ENCODE measurements at places on chromosomes 1 and 21. TPM values are rescaled to one million over a fixed set of nuclear protein-coding genes. Genes with fewer than 3 reads are reported as not detected.

DNA sequence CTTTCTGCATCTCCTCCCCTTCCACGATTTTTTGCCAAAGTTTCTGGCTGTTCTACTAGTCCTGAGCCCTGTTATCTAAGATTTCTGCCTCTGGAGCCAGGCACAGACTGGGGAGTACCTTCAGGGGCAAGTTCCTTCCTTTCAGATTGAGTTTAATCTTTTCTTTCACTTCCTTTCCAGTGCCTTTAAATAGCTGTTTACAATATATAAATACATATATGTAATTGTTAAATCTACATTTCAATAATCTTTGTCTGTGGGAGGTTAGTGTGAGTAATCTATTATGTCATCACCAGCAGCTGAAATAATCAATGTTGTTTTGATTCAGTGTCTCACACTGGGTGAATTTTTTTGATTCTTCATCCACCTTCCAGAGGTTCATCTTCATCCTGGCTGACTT lies 31.8 kb downstream of the DIPK1A start:
- DNase-seq = no peak

- DNase-seq = no peak
These were observed 97.1 kb upstream of the ESRRG start for GRCh38 chr1:216820345-216820744.

- no peak for DNase-seq
These were observed 3.0 kb downstream of the SPATA46 start for GRCh38 chr1:162373541-162374260.

- DNase-seq = no peak
These were observed 40.9 kb downstream of the LRP8 start for GRCh38 chr1:53286955-53287354.

- DNase-seq = no peak
These were observed 27.0 kb upstream of the IGSF3 start for GRCh38 chr1:116694524-116694923.

DNA sequence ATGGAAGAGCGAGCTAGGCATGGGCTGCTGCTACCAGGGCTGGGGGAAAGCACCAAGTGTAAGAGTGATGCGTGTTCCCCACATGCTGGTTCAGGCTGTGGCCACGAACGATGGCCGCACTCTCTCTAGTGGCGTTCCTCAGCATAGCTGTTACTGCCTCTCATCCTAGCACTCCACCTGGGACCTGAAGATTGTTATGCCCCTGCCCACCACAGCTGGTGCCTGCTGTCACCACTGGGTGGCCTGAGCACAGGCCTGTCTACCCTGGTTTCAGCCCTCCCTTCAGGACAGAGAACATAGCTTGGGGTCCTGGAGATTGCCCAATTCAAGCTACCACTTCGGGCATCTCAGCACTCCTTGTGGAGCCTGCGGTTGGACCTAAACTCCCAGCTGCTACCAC lies 80.1 kb upstream of the PDC start:
- DNase-seq = no peak

DNA sequence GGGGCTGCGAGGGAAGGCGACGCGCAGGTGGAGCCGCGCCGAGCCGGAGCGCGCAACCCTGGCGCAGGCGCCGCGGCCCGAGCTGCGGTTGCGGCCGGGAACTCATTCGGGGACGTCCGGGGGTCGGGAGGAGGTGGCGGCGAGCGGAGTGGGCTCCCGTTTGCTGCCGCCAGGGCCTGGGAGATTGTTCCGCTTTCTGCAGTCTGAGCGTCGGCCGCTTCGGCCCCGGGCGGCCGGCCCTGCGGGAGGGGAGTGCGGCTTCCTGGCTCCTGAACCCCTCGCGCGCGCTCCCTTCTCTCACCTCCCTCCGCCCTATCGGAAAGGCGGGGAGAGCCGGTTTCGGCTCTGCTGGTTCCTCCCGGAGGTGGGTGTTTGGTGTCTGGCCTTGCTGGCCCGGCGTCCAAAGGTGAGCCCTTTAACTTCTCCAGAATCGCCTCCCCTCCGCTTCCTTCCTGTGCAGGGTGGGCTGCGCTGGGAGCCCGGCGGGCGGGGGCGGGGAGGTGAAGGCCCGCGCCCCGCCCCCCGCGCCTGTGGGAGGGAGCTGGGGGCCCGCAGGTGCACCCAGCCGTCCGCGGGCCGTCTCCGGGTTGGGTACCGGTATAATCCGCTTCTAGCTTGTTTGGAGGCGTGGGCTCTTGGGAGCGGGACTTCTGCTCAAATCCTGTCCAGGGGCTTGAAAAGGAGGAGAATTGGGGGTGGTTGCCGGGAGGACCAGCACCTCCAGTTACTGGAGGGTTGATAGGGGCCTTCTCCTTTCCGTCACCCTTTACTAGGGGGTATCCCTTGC lies 683 bp downstream of the LRRC8D start:
- DNase-seq = no peak

DNA sequence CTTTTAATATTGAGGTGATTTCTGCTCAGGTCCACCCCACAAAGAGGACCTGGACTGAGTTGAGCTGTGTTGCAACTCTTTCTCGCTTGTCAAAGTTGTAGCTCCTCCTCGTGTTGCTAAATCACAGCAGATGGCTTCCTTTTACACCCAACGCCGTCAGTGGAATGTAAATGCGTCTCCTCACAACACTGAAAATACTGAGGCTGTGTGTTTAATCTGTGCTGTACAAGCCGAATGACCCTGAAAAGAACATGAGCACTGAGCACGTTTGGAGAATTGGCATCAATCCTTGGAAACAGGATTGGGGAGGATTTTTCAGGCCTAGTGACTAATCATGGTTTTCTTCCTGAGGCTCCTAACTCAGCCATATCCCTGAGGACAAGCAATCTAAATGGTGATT lies 196.0 kb downstream of the CRB1 start:
- DNase-seq = no peak

- no peak for DNase-seq
These were observed 1443.7 kb downstream of the MRPL39 start for GRCh38 chr21:24163539-24163938.

The CD84 gene
- total RNA-seq = 14.2 TPM

The LCE1F gene
- not detected for total RNA-seq

The C1orf87 gene
- not detected for total RNA-seq
